ENCODE measurements at places on chromosomes 11 and 22. TPM values are rescaled to one million over a fixed set of nuclear protein-coding genes. Genes with fewer than 3 reads are reported as not detected.

Gene GAS2
- 27.9 TPM for total RNA-seq

Gene UPB1
- 0.61 TPM for total RNA-seq

Gene WNT11
- total RNA-seq, result 1.2 TPM

Gene MYOD1
- not detected for total RNA-seq

Gene MYEOV
- not detected for total RNA-seq

Gene PNPLA3
- total RNA-seq, result 4.0 TPM

Gene FAM111B
- not detected for total RNA-seq

Gene SULT4A1
- 246 TPM for total RNA-seq

Gene CHRM4
- total RNA-seq, result 5.9 TPM

Gene PUS3
- 6.9 TPM for total RNA-seq

Gene FAM180B
- total RNA-seq, result not detected

Gene CRKL
- 89.0 TPM for total RNA-seq

Gene CABP7
- total RNA-seq, result 4.7 TPM

Gene DEUP1
- not detected for total RNA-seq

Gene ALKBH3
- 31.1 TPM for total RNA-seq

Gene CSRP3
- total RNA-seq, result not detected

Gene CREB3L1
- 3.2 TPM for total RNA-seq

Gene RIMBP3B
- 1.2 TPM for total RNA-seq

Gene LRRC56
- total RNA-seq, result 3.3 TPM

Gene OSBP
- 42.6 TPM for total RNA-seq

Gene CHRM1
- total RNA-seq, result 65.2 TPM

Gene LDLRAD3
- total RNA-seq, result 15.9 TPM

Gene MRGPRF
- total RNA-seq, result 3.4 TPM

Gene TRIM48
- total RNA-seq, result not detected

Gene FADD
- 12.4 TPM for total RNA-seq

All from dorsolateral prefrontal cortex (tissue), 122 donors.